Heart left ventricle (tissue), 16 donors: ENCODE measurements at places on chromosomes 1 and 21. TPM values are rescaled to one million over a fixed set of nuclear protein-coding genes. Genes with fewer than 3 reads are reported as not detected.
A peak's percentile ranks its signal among the peaks of the same experiment; 100 is the strongest.

Gene RNU1-2
- total RNA-seq, result 2,606 TPM

Gene RPE65
- not detected for total RNA-seq

DNA sequence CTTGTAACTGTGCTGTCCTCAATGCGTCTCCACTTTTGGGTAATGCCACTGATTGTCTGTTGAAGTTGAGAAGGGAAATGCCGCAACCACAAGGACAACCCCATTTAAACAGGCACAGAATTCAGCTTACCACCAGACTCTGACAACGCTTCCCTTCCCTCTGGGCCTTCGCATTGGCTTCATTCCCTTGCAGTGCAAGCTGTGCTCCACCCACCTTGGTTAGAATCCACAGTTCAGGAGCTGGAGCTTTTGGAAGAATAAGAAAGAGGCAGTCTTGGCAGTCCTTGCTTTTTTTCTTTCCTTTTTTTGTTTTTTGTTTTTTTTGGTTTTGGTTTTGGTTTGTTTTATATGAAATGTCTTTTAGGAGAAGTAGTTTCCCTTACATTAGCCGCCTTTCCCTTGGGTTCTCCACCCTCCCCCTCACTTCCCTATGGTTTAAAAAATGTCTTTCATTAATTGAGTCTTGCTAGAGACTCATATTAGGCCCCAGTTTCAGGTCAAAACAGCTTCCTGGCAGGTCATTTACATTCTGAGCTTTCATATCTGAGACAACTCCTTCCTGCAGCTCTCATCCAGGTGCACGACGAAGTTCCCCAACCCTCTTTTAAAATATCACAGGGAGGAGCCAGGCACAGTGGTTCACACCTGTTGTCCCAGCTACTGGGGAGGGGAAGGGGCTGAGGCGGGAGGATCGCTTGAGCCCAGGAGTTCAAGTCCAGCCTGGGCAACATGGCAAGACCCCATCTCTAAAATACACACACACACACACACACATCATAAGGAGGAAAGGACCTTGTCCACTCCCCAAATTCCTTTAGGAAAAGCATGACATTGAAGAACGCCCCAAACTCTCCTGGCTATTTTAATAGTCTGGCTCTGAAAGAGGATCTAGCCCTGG, 20.7 kb upstream of the LAX1 start:
- no peak overlapping the region for H3K4me3 ChIP-seq
- H3K4me1 ChIP-seq, result peaks cover 20% of the 10 kb centered on the region
- H3K27me3 ChIP-seq, result no peaks in the 10 kb centered on the region
- no peak overlapping the region for H3K27ac ChIP-seq
- H3K36me3 ChIP-seq, result peaks cover 20% of the 10 kb centered on the region

- no peak overlapping the region for H3K27ac ChIP-seq
- H3K4me1 ChIP-seq, result no peaks in the 10 kb centered on the region
- H3K27me3 ChIP-seq, result no peaks in the 10 kb centered on the region
- no peak overlapping the region for H3K4me3 ChIP-seq
- H3K36me3 ChIP-seq, result no peaks in the 10 kb centered on the region
Measured at GRCh38 chr1:55572878-55573734, 357.9 kb upstream of the USP24 start.

Gene TMEM240
- total RNA-seq, result 3.4 TPM

Gene FBXO2
- total RNA-seq, result 2.1 TPM

DNA sequence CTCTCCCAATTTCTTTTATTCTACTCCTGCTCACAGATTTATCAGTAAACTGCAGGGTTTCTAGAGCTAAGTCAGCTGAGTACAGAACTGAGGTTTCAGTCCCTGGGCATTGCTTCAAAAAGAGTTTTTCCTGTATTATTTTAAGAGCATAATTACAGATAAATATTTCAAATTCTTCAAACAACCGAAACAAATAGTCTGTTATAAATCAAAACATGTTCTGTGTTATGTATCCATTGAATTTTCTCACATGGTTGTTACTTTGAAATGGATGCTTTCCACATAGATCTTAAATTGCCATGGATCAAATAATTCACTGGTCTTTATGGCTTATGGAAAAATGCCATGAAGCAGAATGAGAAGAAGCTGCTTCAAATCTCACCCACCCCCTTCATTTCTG, 64.5 kb downstream of the LRRC8C start:
- no peaks in the 10 kb centered on the region for H3K36me3 ChIP-seq
- no peaks in the 10 kb centered on the region for H3K27me3 ChIP-seq
- no peak for DNase-seq
- peaks cover 51% of the 10 kb centered on the region for H3K4me1 ChIP-seq

DNA sequence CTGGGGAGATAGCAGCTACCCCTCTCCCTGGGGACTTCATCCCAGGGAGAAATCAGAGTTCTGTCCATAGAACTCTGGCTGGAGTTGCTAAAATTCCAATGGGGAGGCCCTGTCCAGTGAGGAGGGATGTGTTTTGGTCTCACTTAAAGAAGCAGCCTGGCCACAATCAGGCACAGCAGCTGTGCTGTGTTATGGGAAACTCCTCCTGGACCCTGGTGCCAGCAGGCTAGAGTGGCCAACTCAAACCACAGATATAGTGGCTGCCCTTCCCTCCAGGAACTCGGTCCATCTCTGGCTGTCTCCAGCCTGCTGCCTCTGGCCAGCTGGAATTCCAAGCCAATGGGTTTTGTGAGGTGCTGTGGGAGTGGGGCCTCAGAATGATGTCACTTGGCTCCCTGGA, 37.4 kb upstream of the SAMD11 start:
- no peaks in the 10 kb centered on the region for H3K27me3 ChIP-seq
- no peak overlapping the region for H3K4me3 ChIP-seq
- H3K36me3 ChIP-seq, result no peaks in the 10 kb centered on the region
- DNase-seq, result no peak

DNA sequence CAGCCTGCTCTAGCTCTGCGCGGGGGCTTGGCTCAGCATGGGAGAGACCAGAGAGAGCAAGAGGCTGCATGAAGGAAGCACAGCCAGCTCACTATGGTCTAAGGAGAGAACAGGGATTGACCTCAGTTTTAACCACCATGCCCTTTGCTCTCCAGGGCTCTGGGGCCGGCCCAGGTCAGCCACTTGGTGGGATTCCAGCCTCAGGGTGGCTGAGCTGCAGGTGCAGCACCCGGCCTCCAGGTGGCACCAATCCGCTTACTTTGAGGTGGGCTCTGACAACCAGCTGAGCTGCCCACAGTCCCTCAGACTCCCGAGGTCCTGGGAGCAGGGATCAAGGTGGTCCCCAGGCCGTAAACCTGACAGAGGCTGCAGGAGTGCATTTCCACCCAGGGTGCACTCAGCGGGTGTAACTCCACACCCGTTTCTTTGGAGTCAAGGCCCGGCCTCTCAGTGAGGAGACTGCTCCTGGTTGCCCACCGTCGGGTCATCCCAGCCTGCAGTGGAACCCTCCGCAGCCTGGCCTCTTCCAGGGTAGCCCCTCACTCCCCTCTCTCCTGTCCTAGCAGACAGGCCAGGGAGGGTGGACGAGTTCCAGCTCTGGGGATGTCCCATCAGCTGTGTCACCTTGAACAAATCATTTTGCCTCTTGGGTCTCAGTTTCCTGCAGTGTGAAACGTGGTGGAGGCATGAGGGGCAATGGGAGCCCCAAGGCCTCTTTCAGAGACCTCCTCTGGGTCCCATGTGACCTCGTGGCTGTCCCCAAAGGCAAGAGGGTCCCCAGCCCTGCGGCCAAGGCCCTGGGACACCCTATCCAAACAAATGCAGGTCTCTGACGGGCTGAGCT, 607 bp upstream of the LGR6 start:
- peak; percentile 62 for DNase-seq
- peaks cover 28% of the 10 kb centered on the region for H3K27me3 ChIP-seq
- no peaks in the 10 kb centered on the region for H3K4me1 ChIP-seq
- no peaks in the 10 kb centered on the region for H3K36me3 ChIP-seq

Gene CFHR5
- total RNA-seq, result not detected

Gene C1orf74
- total RNA-seq, result 1.6 TPM

Gene ATP6V1G3
- total RNA-seq, result not detected

DNA sequence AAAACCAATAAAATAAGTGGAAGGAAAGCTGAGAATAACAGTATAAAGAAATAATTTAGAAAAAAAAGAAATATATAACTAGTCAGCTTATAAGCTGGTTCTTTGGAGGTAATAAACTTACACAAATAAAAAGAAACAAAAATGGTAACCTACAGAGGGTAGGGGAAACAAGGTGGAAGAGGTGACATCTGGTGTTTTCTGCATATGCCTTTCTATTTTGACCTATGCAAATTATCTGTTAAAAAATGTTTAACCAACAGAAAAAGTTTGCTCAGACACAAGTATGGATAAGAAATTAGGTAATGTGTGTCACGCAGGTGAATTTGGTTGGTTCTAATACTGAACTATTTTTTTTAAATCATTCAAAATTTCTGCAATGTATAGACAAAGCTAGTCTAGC, 53.6 kb upstream of the DMRTA2 start:
- no peak for DNase-seq
- no peaks in the 10 kb centered on the region for H3K4me1 ChIP-seq
- H3K36me3 ChIP-seq, result peaks cover 46% of the 10 kb centered on the region
- H3K4me3 ChIP-seq, result no peak overlapping the region

Gene RHEX
- not detected for total RNA-seq

DNA sequence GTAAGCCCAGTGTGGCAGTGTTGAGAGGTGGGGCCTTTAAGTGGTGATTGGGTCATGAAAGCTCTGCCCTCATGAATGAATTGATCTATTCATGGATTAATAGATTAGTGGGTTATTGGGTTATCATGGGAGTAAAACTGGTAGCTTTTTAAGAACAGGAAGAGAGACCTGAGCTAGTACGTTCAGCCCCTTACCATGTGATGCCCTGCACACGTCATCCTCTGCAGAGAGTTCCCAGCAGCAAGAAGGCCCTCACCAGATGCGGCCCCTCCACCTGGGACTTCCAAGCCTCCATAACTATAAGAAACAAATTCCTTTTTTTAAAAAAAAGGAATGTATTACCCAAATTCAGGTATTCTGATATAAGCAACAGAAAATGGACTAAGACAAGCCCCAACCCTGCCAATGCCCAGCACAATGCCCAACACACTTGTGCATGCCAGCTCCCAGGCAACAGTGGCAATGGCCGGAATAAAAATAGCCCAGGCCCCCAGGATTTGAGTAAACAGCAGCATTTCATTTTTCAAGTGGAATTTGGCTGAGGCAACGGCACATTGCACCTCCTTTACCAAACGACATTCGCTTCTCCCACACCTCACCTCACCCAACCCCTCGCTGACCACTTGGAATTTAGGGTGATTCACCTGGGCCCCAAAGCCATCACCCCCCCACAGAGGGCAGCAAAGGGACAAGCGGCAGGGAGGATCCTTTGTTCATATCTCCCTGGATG, 215.9 kb downstream of the TOMM20 start:
- peak overlapping the region; percentile 76 for H3K27ac ChIP-seq
- H3K4me1 ChIP-seq, result peaks cover 64% of the 10 kb centered on the region
- DNase-seq, result no peak
- no peaks in the 10 kb centered on the region for H3K36me3 ChIP-seq
- no peak overlapping the region for H3K4me3 ChIP-seq
- no peaks in the 10 kb centered on the region for H3K27me3 ChIP-seq

Gene IL10RB
- total RNA-seq, result 6.3 TPM

DNA sequence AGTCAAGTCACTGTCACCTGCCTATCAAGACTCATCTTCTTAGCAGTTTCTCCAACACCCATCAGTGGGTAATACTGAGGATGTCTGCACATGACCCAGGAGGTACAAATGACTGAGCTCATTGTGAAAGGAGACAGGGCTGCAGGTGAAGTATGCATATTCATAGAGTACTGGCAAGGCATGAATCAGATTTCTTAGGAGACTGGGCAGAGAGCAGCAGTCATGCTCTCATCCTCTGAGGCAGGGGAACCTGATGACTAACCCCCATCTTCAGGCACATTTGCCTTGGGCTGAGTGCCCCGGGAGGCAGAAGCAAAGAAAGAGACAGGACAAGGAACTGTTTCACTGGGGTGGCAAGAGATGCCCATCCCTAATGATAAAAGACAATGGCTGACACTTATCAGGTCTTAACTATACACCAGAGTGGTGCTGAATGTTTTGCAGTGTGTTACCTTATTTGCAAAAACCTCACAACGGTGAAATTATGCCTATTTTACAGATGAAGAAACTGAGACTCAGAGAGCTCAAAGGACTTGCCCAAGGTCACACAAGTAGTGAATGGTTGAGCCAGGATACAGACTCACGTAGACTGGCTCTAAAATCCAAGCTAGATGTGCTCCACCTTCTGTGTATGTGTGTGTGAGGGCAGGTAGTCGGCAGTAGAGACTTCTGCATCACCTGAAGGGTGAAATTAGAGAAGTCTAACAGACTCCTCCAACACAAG, 9.2 kb upstream of the GRHL3 start:
- DNase-seq, result no peak
- no peak overlapping the region for H3K27ac ChIP-seq
- H3K27me3 ChIP-seq, result peaks cover 11% of the 10 kb centered on the region

Gene PGBD5
- total RNA-seq, result 7.0 TPM

DNA sequence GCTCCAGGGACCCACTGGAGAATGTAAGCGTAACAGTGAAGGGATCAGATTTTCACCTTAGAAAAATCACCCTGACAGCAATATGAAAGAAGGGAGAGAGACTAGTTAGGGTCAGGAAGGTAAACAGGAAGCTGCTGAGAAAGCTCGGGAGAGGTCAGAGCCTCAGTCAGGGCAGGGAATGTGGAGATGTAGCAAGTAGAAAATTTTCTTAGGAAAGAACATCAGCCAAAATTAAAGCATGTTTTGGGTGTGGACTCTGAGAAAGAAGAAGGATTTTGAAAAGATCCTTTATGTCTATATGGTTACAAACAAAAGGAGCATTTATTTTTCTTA, 16.7 kb upstream of the ERICH3 start:
- DNase-seq, result no peak
- H3K36me3 ChIP-seq, result no peaks in the 10 kb centered on the region
- no peaks in the 10 kb centered on the region for H3K4me1 ChIP-seq
- no peaks in the 10 kb centered on the region for H3K27me3 ChIP-seq
- no peak overlapping the region for H3K4me3 ChIP-seq

- DNase-seq, result no peak
- no peak overlapping the region for H3K4me3 ChIP-seq
- no peaks in the 10 kb centered on the region for H3K36me3 ChIP-seq
- no peaks in the 10 kb centered on the region for H3K4me1 ChIP-seq
- H3K27me3 ChIP-seq, result no peaks in the 10 kb centered on the region
Measured at GRCh38 chr1:217186664-217187063, 444.2 kb downstream of the GPATCH2 start.

- no peaks in the 10 kb centered on the region for H3K36me3 ChIP-seq
- no peaks in the 10 kb centered on the region for H3K4me1 ChIP-seq
- no peak overlapping the region for H3K4me3 ChIP-seq
- H3K27me3 ChIP-seq, result no peaks in the 10 kb centered on the region
- DNase-seq, result no peak
Measured at GRCh38 chr1:208369658-208370057, 125.5 kb upstream of the PLXNA2 start.

Gene ATXN7L2
- total RNA-seq, result 1.7 TPM

DNA sequence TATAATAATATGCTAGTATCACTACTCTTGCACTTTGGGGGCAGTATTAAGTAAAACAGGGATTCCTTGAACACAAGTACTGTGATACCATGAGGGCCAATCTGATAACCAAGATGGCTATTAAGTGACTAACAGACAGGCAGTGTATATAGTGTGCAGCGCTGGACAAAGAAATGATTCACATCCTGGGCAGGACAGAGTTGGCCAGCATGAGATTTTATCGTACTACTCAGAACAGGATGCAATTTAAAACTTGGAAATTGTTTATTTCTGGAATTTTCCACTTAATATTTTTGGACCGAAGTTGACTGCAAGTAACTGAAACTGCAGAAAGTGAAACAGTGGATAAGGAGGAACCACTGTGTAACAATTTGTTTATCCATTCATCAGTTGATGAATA, 74.6 kb downstream of the DNTTIP2 start:
- H3K36me3 ChIP-seq, result no peaks in the 10 kb centered on the region
- H3K27ac ChIP-seq, result peak overlapping the region; percentile 55
- no peaks in the 10 kb centered on the region for H3K27me3 ChIP-seq
- no peak overlapping the region for H3K4me3 ChIP-seq
- DNase-seq, result no peak
